Psoas muscle (tissue), 8 donors: ENCODE measurements at places on chromosomes 2 and 18. TPM values are rescaled to one million over a fixed set of nuclear protein-coding genes. Genes with fewer than 3 reads are reported as not detected.

The TACR1 gene
- total RNA-seq = 0.15 TPM

The MYOM1 gene
- total RNA-seq = 842 TPM

The RFX8 gene
- total RNA-seq = not detected

The PLEK gene
- total RNA-seq = 3.3 TPM

GRCh38 chr2:137339051-137339450 is 573.7 kb downstream of the THSD7B start:
- no peak for DNase-seq
- no peak overlapping the region for H3K27ac ChIP-seq
- no peaks in the 10 kb centered on the region for H3K36me3 ChIP-seq
- no peaks in the 10 kb centered on the region for H3K4me1 ChIP-seq

The HPCAL1 gene
- 33.4 TPM for total RNA-seq

GRCh38 chr18:10116574-10116973 is 202.8 kb downstream of the VAPA start:
- DNase-seq = no peak
- peaks cover 11% of the 10 kb centered on the region for H3K4me1 ChIP-seq
- no peaks in the 10 kb centered on the region for H3K27me3 ChIP-seq
- no peak overlapping the region for H3K27ac ChIP-seq
- no peaks in the 10 kb centered on the region for H3K36me3 ChIP-seq
- H3K4me3 ChIP-seq = no peak overlapping the region

DNA sequence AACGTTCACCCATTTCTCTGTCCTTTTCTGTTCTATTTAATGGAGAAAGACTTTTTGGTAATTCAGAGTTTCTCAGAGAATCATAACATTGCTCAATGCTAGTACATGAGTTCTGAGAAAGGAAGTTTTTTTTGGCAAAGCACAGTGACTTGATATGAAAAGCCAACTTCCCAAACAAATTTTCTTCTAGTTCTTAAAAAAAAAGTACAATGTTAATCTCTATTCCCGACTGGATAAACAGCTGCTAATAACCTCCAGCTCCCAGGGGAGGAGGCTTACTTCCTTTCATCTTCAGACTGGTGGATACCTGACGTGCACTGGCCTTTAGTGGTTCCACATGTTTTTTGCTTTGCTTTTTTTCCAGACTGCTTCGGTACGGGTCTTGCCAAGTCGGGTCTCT is 284.6 kb upstream of the CCDC68 start:
- H3K27ac ChIP-seq = peak overlapping the region; percentile 50
- H3K4me1 ChIP-seq = peaks cover 40% of the 10 kb centered on the region
- DNase-seq = no peak

DNA sequence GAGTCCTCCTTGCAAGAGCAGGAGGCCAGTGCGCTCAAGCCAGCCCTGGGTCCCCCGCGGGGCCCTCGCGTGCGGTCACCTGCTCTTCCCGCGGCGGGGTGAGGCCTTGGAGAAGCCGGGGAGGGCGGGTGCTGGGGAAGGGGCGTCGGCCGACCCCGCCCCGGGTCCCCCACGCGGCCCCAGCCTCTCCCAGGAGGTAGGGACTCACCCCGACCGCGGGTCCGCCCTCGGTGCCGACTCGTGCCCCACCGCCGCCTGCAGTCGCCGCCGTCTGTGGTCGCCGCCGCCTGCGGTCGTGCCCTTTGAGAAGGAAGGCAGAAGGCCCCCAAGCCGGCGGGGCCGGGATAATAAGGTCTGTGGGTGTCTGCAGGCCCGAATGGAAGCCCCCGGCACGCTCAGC is 32.7 kb downstream of the SERPINB8 start:
- no peak for DNase-seq
- H3K27me3 ChIP-seq = peaks cover 8% of the 10 kb centered on the region
- H3K4me1 ChIP-seq = no peaks in the 10 kb centered on the region
- H3K27ac ChIP-seq = no peak overlapping the region

The GPR45 gene
- not detected for total RNA-seq

The LRPPRC gene
- 100 TPM for total RNA-seq

The TUBA4B gene
- total RNA-seq = not detected

- H3K27ac ChIP-seq = no peak overlapping the region
- H3K36me3 ChIP-seq = no peaks in the 10 kb centered on the region
- no peaks in the 10 kb centered on the region for H3K27me3 ChIP-seq
- DNase-seq = no peak
- no peak overlapping the region for H3K4me3 ChIP-seq
- H3K4me1 ChIP-seq = no peaks in the 10 kb centered on the region
These were observed 439.1 kb downstream of the GRB14 start for GRCh38 chr2:164182116-164182627.

- peak overlapping the region; percentile 43 for H3K27ac ChIP-seq
- no peaks in the 10 kb centered on the region for H3K36me3 ChIP-seq
- H3K4me1 ChIP-seq = peaks cover 43% of the 10 kb centered on the region
These were observed 186.1 kb upstream of the STON1 start for GRCh38 chr2:48343571-48344440.

GRCh38 chr2:1731963-1732768 is 12.1 kb downstream of the PXDN start:
- peak overlapping the region; percentile 67 for H3K27ac ChIP-seq
- H3K36me3 ChIP-seq = no peaks in the 10 kb centered on the region
- H3K4me1 ChIP-seq = peaks cover 4% of the 10 kb centered on the region
- peak; percentile 75 for DNase-seq

The IL36B gene
- total RNA-seq = not detected

The AKAIN1 gene
- total RNA-seq = not detected

DNA sequence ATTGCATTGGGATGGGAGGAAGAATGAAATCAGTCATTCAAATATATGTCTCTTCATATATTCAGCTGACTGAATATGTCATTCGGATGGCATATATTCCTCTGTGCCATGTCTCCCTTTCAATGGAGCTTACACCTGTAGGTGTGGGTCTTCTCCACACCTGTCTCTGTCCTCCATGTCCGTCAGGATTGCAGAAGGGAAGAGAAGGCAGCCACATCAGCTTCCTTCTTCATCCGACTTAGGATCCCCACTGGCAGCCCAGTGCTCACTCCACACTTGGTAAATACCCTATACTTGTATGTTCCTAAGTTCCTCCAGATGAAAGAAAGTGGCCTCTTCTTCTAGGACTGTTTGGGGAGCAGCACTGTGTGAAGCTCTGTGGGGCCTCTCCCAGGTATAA is 250.1 kb downstream of the BCL2 start:
- no peak overlapping the region for H3K27ac ChIP-seq
- no peak for DNase-seq
- no peaks in the 10 kb centered on the region for H3K4me1 ChIP-seq
- H3K4me3 ChIP-seq = no peak overlapping the region
- no peaks in the 10 kb centered on the region for H3K36me3 ChIP-seq
- H3K27me3 ChIP-seq = no peaks in the 10 kb centered on the region

DNA sequence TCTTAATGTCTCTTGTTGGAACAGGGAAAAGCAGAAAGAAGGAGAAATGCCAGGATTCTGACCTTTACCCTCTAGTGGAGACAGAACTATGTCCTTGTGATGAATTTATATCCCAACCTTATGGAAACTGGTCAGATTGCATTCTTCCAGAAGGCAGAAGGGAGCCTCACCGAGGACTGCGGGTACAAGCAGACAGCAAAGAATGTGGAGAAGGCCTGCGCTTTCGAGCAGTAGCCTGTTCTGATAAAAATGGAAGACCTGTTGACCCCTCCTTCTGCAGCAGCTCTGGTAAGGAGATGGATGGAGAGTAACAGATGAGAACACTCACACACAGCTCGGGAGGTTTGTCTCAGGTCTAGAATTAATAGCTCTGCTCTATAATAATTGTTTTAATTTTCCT is 552.7 kb upstream of the HNMT start:
- H3K4me3 ChIP-seq = no peak overlapping the region
- H3K27me3 ChIP-seq = no peaks in the 10 kb centered on the region
- no peaks in the 10 kb centered on the region for H3K36me3 ChIP-seq

- no peaks in the 10 kb centered on the region for H3K4me1 ChIP-seq
- no peak overlapping the region for H3K4me3 ChIP-seq
- no peaks in the 10 kb centered on the region for H3K27me3 ChIP-seq
- no peak for DNase-seq
- H3K27ac ChIP-seq = no peak overlapping the region
These were observed 51.0 kb upstream of the B3GNT2 start for GRCh38 chr2:62144689-62145477.

The PLGLB1 gene
- 1.2 TPM for total RNA-seq

DNA sequence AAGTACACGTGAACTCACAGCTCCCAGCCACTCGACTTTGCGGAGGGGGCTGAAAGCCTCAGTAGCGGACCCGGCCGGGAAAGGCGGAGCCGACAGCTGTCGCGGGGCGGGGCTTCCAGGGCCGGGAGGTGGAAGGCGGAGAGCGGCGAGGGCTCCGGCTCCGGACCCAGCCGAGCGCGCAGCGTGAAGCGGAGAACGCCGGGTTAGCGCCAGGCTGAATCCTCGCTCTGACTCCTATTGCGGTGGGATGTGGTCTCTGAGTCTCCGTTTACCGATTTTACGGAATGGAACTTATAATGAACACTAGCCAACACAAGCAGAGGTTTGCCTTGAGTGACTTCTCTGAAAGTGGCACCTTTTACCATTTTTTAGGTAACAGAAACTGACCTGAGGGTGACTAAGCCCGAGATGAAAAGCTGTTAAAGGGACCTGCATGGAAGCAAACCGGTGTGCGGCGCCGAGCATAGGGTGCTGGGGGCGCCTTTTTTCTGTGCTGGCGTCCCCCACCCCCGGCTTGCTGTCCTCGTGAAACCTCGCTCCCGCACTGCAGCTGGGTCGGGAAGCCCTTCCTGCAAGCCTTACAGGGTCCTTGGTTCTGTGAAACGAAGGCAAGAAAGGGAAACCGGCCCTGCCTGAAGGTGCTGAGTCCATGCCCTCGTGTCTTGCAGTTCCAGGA is 72.9 kb downstream of the EN1 start:
- H3K27ac ChIP-seq = no peak overlapping the region
- peaks cover 30% of the 10 kb centered on the region for H3K27me3 ChIP-seq
- no peaks in the 10 kb centered on the region for H3K36me3 ChIP-seq
- peak overlapping the region; percentile 71 for H3K4me3 ChIP-seq
- no peaks in the 10 kb centered on the region for H3K4me1 ChIP-seq

DNA sequence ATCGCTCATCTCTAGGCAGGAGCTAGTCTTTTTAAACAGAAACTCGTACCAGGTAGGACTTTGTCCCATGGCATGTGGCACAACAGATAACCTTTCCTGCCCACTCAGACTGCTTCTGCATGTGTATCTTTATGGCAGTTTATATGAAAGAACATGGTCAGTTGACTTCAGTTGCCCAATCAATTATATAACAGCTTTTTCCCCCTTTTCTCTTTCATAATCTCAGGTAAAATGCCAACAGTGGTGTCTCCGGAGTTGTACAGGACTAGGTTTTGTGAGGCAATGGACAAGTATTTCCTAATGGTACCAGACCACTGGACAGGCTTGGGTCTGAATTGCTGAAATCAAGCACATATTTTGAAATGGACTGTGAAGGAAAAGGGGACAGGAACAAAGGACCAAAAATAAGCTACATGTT is 51.6 kb upstream of the PTH2R start:
- H3K27ac ChIP-seq = no peak overlapping the region
- H3K4me1 ChIP-seq = no peaks in the 10 kb centered on the region
- H3K27me3 ChIP-seq = no peaks in the 10 kb centered on the region
- DNase-seq = no peak
- H3K36me3 ChIP-seq = peaks cover 4% of the 10 kb centered on the region

GRCh38 chr2:174659069-174659900 is 61.7 kb upstream of the WIPF1 start:
- H3K27me3 ChIP-seq = no peaks in the 10 kb centered on the region
- no peaks in the 10 kb centered on the region for H3K4me1 ChIP-seq
- no peak overlapping the region for H3K4me3 ChIP-seq
- no peaks in the 10 kb centered on the region for H3K36me3 ChIP-seq
- no peak for DNase-seq
- H3K27ac ChIP-seq = no peak overlapping the region

DNA sequence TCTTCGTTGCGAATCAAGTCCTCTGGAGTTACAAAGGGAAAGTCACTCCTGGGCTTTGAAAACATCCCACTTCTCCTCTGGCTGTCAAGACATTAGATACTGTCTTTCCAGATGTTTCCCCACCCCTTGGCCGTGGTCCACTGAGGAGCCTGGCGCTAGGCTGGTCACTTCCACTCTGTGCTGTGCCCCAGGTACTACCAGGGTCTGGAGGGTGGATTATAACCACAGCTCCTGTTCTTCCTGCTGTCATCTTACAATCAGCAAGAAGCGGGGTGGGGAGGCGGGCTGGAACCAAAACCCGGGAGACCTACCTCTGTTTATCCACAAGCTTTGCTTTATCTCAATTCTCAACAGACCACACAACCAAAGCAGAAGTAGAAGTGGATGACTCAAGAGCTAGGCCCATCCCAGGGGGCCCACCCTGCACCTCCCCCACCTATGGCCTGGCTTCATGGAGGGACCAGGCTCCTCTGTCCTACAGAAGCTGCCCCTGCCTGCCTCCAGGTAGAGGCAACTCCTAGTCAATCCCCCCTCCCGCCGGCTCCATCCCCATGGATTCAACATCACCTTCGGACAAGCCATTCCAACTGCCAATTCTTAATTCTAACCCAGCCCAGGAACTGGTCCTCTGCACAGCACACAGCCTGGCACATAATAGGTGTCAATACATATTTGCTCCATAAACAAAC is 17.8 kb downstream of the SMAD7 start:
- peaks cover 86% of the 10 kb centered on the region for H3K4me1 ChIP-seq
- no peaks in the 10 kb centered on the region for H3K36me3 ChIP-seq
- no peaks in the 10 kb centered on the region for H3K27me3 ChIP-seq
- H3K4me3 ChIP-seq = peak overlapping the region; percentile 22

The RGPD4 gene
- not detected for total RNA-seq

- H3K4me1 ChIP-seq = no peaks in the 10 kb centered on the region
- no peak overlapping the region for H3K4me3 ChIP-seq
- peaks cover 11% of the 10 kb centered on the region for H3K36me3 ChIP-seq
- no peaks in the 10 kb centered on the region for H3K27me3 ChIP-seq
- H3K27ac ChIP-seq = no peak overlapping the region
These were observed 210.9 kb upstream of the SMAD7 start for GRCh38 chr18:49161627-49162026.

- no peak overlapping the region for H3K4me3 ChIP-seq
- H3K27ac ChIP-seq = no peak overlapping the region
- H3K27me3 ChIP-seq = no peaks in the 10 kb centered on the region
These were observed 115.2 kb downstream of the CDC42EP3 start for GRCh38 chr2:37556256-37556655.

GRCh38 chr2:109139865-109140396 is 10.9 kb downstream of the SH3RF3 start:
- H3K36me3 ChIP-seq = no peaks in the 10 kb centered on the region
- no peak overlapping the region for H3K27ac ChIP-seq
- no peaks in the 10 kb centered on the region for H3K4me1 ChIP-seq
- no peak for DNase-seq
- H3K27me3 ChIP-seq = no peaks in the 10 kb centered on the region

- no peak overlapping the region for H3K4me3 ChIP-seq
- H3K4me1 ChIP-seq = no peaks in the 10 kb centered on the region
- DNase-seq = no peak
- no peak overlapping the region for H3K27ac ChIP-seq
These were observed 313.8 kb upstream of the MMADHC start for GRCh38 chr2:149901231-149901859.

GRCh38 chr2:69356471-69356870 is 30.6 kb downstream of the GFPT1 start:
- H3K4me3 ChIP-seq = no peak overlapping the region
- no peaks in the 10 kb centered on the region for H3K4me1 ChIP-seq
- no peaks in the 10 kb centered on the region for H3K27me3 ChIP-seq
- H3K27ac ChIP-seq = no peak overlapping the region
- DNase-seq = no peak

The ZFAND2B gene
- 25.1 TPM for total RNA-seq

- H3K27ac ChIP-seq = no peak overlapping the region
- H3K27me3 ChIP-seq = no peaks in the 10 kb centered on the region
- H3K4me1 ChIP-seq = peaks cover 10% of the 10 kb centered on the region
- peak; percentile 15 for DNase-seq
These were observed 11.1 kb downstream of the CAPN10 start for GRCh38 chr2:240597419-240598181.

The CENPA gene
- not detected for total RNA-seq
